Glomerular endothelial cell (primary cell): ENCODE measurements at places on chromosomes 11 and 22. TPM values are rescaled to one million over a fixed set of nuclear protein-coding genes. Genes with fewer than 3 reads are reported as not detected.

GRCh38 chr11:46947399-46948077 is 11.0 kb downstream of the CSTPP1 start:
- DNase-seq = no peak

GRCh38 chr11:123775289-123775688 is 21.0 kb upstream of the OR6X1 start:
- no peak for DNase-seq

- no peak for DNase-seq
These were observed 3.2 kb downstream of the CHKA start for GRCh38 chr11:68117853-68118470.

- no peak for DNase-seq
These were observed 9.0 kb downstream of the MTNR1B start for GRCh38 chr11:92978271-92979111.

DNA sequence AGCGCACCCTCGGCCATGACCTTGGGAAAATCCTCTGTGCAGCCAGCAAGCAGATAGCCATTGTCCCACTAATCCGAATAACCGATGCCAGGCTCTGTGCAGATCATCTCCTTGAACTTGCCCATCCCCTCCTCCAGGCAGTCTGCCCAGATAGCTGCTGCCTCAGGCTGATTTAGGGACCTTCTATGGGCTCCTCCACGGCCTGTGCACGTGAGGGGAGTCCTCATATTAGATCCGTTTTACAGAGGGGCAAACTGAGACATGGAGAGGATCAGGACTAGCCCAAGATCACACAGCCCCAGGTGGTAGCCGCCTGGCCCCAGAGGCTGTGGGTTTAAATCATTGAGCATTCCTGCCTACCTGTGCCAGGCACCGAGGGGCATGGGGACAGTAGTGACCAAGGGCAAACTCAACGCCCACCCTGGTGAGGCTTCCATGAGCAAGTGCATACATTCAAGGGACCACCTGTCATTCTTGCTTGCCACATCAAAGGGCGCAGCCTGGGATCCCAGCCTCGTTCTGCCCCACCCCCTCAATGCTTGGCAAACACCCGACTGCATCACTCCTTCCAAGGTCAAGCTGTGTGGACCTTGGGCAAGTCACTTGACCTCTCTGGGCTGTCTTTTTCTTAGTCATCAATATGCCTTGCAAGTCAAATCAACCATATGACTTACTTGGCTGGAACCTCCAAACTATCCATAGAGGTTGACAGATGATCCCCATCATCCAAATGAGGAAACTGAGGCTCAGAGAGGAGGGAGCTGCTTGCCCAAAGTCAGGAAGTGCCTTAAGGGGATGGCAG is 131.6 kb downstream of the MN1 start:
- no peak for DNase-seq

GRCh38 chr11:28628412-28628811 is 520.2 kb downstream of the METTL15 start:
- DNase-seq = no peak

DNA sequence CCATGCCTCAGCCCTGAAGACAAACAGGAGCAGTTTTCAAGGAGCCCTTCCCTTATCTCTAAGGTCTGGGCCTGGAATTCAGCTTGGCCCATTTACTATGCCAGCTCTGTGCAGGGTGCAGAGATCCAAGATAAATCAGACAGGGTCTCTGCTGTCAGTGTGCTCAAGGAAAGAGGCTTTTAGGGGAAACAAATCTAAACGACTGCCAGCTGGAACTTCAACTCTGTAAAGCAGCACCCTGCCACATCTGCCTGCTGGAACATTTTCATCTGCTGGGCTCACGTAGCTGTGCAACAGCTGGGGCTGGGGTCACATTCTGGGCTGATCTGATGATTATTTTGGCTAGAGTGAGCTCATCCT is 19.8 kb upstream of the EHF start:
- no peak for DNase-seq

DNA sequence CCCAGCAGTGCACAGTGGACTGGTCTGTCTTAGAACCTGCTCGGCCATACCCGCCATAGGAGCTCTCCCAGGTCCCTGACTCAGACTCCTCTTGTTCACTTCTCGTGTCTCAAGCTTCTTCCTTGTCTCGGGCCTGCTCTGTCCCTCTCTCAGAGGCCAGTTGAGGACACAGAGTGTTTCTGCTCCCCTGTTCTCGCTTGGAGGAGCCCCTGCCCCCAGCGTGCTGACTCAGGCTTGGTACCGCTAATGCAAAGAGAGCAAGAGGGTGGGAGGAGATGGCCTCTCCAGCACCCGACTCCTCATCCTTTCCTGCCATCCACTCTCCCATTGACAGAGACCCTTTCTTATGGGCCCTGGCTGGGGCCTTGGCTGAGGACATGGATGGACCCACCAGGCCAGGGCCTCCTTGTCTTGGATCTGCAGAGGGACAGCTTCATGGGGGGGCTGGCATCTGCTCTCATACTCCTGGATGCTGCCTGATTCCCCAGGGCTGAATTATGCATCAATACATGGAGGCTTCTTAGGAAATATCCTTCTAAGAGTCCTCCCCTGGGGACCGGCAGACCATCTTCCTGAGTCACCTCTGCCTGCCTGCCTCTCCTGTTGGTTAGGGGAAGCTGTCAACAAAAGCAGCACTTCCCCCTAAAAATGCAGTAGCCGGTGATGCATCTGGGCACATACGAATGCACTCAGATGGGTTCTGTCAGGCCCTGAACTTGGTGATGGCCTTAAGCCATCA is 15.9 kb downstream of the TSPAN18 start:
- DNase-seq = no peak

GRCh38 chr11:11129118-11129517 is 223.9 kb downstream of the CSNK2A3 start:
- no peak for DNase-seq

Gene MPZL3
- 4.1 and 4.7 TPM in 2 replicates for total RNA-seq

Gene SLC39A13
- 118 and 133 TPM in 2 replicates for total RNA-seq

Gene PLAAT5
- not detected in 2 replicates for total RNA-seq
